CD8-positive, alpha-beta memory T cell (primary cell): ENCODE measurements at places on chromosomes 16 and 17.
A peak's percentile ranks its signal among the peaks of the same experiment; 100 is the strongest.

GRCh38 chr16:12095275-12096156 is 119.0 kb downstream of the SNX29 start:
- DNase-seq = peak; percentile 59

DNA sequence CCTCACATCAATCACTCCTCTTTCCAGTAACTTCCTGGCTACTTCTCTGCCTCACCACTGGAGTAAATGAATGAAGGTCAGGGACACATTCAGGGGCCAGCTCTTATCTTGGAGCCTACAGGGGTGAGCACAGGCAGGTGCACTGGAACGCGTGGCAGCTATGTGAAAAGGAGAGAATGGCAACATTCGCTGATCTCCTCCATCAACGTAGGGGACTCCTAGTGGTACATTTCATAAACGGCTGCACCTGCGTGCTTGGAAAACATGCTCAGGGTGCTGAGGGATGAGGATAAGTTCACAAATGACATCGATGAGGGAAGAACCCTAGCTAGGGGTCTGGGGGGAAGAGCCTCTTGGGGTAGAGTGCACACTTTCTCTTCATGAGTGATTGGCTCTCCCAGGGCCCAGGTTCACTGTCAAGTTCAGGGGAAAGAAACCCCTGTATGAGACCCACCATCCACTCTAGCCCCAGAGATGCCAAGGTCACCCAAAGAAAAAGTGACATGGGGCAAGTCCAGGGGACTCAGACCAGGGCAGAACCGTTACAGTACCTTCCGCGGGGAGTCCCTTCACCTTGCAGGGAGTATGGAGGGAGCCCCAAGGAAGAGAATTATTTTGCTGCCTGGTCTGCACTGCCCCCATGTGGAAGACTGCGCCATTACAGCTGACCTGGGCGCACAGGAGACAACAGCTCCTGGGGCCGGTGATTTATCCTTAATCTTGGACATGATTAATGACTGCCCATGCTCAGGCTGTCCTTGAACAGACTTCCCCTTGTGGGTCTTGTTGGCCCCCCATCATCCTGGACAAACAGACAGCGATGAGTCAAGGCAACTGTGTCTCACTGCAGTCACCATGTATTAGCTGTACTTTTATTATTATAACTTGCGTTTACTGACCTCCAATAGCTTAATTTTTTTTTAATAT is 30.1 kb downstream of the VAC14 start:
- peak; percentile 25 for DNase-seq

DNA sequence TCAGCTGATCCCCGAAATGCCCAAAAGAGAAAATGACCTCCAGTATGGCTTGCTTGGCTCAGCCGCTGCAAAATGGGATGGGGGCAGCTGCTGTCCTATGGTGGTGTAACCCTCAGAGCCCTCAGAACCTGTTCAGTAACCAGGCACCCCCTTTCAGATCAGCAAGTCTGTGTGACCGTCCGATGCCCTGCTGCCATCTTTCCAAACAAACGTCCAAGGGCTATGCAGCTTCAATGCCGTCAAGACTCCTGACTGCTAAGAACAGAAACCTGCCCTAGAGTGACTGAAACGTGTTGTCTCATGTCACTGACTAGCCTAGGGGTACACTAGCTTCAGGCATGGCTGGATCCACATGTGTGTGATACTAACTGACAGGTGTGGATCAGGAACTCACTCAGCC is 70.4 kb downstream of the GNAO1 start:
- no peak for DNase-seq

- DNase-seq = no peak
These were observed 10.1 kb downstream of the HDAC5 start for GRCh38 chr17:44113382-44113781.

DNA sequence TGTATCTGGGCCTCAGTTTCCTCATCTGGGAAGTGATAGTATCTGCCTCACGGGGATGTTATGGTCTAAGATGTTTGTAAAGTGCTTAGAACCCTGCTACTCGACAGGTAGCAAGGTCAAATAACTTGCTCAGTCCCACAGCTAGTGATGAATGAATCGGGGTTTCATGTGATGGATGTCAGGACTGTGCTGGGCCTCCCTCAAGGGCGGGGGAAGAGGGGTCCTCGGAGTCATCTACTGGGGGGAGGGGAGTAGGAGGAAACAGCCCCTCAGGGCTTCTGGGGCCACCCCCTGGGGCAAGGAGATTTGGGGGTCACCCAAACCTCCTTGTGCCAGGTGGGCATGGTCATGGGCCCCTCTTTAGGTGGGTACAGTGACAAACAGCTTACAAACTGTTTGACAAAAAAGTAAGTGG is 732 bp downstream of the PNPO start:
- DNase-seq = no peak

DNA sequence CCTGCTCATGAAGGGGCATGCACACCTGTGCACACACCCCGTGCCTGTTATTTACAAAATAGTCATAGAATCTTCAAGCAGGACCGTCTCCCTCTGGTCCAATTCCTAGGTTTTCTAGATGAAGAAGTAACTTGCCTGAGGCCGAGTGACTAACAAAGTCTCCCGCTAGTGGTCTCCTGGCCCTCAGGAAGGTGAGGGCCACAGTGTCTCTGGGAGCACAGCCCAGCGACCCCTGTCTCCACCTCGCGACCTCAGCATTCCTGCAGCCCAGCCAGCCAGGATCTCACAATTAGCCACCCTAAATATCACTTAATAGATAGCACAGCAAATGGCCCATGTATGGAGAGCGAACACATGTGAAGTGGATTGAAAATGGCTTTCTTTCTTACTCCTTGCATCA is 30.5 kb upstream of the CACNG1 start:
- no peak for DNase-seq

DNA sequence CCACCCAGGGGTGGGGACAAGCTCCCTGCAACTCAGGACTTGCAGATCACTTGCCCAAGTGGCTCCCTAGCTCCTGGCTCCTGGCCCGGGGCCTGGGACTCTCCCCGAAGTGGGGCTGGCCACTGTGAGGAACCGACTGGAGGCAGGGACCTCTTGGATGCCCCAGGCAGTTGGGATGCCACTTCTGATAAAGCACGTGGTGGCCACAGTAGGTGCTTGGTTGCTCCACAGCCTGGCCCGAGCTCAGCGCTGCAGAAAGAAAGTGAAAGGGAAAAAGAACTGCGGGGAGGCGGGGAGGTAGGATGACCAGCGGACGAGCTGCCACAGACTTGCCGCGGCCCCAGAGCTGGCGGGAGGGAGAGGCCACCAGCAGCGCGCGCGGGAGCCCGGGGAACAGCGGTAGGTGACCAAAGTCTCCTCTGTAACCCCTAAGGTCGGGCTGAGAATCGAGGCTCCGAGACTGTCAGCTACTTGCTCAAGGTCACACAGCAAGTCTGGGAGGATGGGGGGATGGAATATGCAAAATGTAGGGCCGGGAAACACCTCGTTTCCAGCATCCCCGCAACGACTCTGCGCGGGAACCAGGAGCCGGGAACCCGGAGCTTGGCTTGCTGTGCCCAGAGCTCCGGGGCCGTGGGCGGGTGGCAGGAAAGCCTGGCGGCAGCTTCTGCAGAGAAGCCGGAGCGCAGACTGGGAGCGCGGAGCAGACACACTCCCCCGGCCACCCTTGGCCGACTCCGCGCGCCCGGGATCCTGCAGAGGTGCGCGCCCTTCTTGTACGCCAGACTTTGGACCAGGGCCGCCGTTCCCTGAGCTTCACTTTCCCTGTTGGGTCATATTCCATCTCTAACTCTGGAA is 1.9 kb downstream of the CIITA start:
- no peak for DNase-seq

DNA sequence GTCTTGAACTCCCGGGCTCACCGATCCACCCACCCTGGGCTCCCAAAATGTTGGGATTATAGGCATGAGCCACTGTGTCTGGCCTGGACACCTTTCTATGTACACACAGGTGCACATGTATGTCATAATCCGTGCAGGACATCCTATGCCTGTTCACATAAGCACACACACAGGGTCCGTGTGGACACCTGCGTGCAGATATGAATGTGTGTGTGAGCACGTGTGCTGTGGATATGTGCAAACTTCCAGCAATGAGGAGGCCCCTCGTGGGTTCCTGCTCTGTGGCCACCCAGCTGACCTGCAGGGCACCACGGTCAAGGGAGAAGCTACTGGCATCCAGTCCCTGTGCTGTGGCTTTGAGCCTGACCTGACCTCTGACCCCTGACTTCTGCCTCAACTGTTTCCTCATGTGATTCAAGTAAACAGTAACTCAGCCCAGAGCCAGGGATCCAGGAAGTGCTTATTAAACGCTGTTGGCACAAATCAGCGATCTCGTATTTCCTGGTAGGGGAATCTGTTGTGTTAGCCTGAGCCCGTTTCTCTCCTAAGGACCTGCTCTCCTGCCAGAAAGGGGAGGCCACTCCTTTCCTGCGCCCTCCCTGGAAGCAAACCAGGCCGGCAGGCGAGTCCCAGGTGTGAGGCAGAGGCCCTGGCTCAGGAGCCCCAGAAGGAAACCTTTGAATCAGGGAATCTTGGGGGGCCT is 6.5 kb downstream of the CPNE7 start:
- DNase-seq = no peak

DNA sequence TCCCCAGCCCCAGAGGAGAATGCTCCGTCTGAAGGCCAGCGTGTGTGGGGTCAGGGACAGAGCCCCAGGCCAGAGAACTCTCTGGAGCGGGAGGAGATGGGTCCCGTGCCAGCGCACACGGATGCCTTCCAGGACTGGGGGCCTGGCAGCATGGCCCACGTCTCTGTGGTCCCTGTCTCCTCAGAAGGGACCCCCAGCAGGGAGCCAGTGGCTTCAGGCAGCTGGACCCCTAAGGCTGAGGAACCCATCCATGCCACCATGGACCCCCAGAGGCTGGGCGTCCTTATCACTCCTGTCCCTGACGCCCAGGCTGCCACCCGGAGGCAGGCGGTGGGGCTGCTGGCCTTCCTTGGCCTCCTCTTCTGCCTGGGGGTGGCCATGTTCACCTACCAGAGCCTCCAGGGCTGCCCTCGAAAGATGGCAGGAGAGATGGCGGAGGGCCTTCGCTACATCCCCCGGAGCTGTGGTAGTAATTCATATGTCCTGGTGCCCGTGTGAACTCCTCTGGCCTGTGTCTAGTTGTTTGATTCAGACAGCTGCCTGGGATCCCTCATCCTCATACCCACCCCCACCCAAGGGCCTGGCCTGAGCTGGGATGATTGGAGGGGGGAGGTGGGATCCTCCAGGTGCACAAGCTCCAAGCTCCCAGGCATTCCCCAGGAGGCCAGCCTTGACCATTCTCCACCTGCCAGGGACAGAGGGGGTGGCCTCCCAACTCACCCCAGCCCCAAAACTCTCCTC is 10.4 kb downstream of the CX3CL1 start:
- DNase-seq = peak; percentile 27

GRCh38 chr16:30030841-30031413 is at the start of gene TLCD3B:
TSS of gene TLCD3B (minus strand) at chr16:30031271. CDS start at chr16:30030527, 744 bp downstream.
- no peak for DNase-seq

- peak; percentile 26 for DNase-seq
These were observed at the start of gene GNAO1 for GRCh38 chr16:56191156-56191815. TSS of gene GNAO1 (plus strand) at chr16:56191489. CDS start at chr16:56192236, 747 bp downstream.

- DNase-seq = no peak
These were observed 577.1 kb upstream of the CDH5 start for GRCh38 chr16:65789161-65789945.

- no peak for DNase-seq
These were observed 108.9 kb downstream of the GNAO1 start for GRCh38 chr16:56300242-56300623.

DNA sequence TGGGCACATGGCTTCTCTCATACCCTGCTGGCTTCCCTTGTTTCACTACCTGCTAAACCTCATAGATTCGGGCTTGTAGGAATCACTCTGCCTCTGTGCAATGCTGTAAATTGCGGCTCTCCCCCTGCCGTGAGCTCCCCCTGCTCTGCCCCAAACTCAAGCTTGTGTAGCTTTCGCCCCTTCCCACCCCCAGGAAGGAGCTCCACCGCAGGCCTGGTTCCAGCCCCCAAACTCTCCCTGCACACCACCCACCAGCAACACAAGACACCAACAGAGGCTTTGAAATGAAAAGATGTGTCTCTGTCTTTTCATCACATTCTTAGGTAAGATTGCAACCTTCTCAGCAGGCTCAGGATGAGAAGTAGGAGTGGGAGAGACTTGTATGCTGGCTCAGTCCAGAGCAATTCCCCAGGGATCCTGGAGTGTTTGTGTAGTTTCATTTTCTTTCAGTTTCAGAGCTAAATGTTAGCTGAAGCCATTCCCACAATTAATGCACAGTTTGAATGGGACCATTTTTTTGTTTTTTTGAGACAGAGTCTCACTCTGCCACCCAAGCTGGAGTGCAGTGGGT is 14.2 kb downstream of the CX3CL1 start:
- no peak for DNase-seq

GRCh38 chr16:59905606-59906005 is 1171.5 kb upstream of the GOT2 start:
- DNase-seq = no peak

- no peak for DNase-seq
These were observed 487.5 kb upstream of the SALL1 start for GRCh38 chr16:51638339-51639135.

- no peak for DNase-seq
These were observed 2.5 kb downstream of the ITGA3 start for GRCh38 chr17:50058296-50058953.

DNA sequence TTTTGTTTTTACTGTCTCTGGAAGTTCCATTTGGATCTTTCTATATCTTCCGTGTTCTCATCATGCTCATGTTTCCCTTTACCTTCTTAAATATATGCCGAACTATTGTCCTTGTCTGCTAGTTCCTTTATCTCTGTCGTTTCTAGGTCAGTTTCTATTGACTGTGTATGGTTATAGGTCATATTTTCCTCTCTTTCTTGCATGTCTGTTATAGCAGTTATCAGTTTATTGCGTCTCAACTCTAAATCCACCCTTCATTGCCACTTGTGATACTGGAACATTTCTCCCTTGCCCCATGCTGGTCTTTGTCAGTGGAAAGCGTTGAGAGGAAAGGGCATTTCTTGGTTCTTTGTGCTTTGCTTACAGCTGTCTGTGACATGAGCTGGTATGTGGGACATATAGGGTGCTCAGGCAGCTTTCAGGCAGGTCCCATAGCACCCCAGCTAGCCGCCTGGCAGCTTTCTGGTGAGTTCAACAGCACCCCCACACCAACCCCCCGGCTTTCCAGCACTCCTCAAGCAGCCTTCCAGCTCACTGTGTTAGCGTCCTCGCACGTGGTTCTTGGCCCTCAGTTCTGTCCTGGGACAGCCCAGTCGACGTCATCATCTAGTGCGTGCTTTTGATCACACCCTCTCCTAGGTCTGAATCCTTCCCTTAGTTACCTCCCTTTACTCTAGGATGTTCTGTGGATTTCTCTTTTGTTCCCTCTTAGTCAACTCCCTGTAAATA is 15.4 kb upstream of the DNASE1 start:
- no peak for DNase-seq

DNA sequence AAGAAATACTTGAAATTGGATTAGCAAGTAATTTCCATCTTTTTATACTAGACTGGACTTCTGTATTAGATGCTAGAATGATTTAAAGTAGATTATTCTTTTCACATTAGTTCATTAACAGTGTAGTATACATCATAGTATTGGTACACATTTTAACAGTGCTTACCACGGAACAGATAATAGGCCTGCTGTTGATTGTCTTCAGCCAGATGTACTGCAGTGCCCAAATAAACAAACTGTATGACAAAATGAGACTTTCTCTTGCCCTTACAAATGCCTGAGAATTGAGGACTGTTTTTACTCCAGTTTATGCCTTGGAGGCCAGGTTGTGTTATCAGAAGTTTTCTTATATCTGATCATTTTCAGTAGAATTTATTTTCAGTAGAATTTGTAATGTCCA is 631 bp downstream of the EVI2A start:
- DNase-seq = no peak
